Glomerular endothelial cell (primary cell): ENCODE measurements at places on chromosomes 16 and 17.
A peak's percentile ranks its signal among the peaks of the same experiment; 100 is the strongest.

- DNase-seq: no peak
Measured at GRCh38 chr17:79413611-79414010, 197.2 kb downstream of the RBFOX3 start.

DNA sequence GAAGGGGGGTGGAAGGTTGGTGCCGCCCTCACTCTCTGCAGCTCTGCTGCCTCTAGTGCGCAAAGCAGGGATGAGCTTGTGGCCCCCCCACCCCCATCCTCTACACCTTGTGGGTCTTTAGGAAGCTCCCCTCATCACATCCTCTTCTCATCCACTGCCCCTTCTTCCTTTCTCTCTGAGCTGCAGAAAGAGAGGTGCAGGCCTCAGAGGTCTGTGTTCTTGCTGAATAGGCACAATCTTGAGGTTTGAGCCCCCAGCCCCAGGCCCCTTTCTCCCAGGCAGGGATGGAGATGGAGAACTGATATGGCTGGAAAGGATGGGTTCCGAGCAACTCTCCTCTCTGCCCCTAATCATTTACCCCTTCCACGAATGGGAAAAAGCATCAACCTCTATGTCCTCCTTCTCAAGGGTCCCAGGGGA is 2.6 kb downstream of the CACNA1G start:
- no peak for DNase-seq

DNA sequence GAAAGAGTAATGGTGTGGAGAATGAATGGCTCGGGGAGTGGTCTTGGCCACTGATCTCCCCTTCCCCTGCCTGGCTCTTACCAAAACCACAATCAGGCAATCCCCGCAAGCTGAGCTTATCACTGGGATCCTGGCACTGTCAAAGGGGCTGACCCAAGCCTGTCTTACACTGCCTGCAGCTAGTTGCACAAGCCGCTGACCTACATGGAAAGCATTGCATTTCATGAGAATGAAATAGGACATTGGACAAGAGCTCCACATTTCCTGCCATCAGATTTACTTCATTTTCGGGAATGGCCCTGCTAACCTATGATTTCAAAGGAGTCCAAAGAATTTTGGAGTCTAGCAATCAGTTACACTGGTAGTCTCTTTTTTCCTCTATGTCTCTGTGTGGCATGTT is 146.4 kb downstream of the PCTP start:
- DNase-seq: no peak

GRCh38 chr17:38742411-38743308 is 5.5 kb downstream of the PCGF2 start:
- DNase-seq: peak; percentile 75

DNA sequence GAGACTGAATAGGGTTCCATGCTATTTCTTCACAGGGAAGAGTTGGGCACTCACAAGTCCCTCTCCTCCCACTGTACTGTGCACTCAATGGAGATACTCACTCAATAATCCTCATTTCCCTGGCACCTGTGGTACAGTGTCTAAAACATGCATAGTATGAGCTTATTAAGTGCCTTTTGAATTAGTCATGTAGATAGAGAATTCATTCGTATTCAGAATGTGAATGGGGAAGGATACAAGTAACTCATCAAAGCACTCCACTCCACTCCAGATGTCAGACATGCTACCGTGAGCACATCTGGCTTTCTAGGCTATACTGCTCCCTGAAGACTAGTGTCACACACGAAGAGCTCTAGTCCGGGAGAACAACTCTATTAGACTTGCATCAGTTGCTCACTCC is 6.3 kb downstream of the C17orf75 start:
- DNase-seq: no peak

- DNase-seq: no peak
Measured at GRCh38 chr17:73285603-73285908, 23.9 kb upstream of the CPSF4L start.

DNA sequence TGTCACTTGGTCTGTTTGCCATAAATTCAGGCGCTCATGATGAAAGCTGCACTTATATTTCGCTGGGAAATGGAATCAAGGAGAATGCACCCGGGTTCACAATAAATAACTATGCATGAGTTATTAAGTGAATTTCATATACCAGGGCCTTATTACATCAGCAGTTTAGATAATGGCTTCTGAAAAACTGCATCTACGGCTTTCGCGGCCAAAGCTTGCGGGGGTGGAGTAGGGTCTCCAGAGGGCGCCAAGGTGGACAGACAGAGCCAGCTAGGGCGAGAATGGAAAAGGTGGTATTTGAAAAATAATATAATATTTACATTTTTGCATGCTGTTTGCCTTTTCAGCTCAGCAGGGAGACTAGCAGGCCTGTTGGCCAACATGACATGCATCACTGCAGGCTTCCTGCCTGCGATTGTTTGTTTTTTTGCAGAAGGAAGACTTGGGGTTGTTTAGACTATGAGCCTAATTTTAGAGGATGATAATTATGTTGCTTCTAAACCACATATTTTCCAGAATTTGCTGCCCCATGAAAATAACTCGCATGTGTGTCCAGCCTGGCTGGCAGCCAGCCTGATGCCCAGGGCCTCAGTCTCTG is 173.8 kb upstream of the IRX3 start:
- no peak for DNase-seq

DNA sequence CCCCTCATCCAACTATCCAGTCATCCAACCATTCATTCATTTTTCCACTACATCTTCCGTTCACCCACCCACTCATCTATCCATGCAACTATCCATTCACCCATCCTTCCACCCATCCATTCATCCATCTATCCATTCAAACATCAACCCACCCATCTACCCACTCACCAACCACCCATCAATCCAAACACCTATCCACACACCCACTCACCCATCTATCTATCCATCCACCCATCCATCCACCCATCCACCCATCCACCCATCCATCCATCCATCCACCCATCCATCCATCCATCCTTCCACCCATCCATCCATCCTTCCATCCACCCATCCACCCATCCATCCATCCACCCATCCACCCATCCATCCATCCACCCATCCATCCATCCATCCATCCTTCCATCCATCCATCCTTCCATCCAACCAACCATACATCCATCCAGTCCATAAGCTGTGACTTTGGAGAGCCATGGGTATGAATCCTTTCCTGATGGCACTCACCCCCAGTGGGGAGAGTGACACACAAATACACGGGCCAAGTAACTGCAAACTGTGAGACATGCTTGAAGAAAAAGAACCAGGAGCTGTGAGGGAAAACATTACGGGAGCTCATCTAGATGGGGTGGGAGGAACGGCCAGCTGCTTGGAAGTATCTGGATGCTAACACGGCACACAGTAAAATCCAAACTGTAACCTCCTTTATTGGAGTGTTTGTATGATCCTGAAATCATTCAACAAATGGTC is 100.0 kb upstream of the TNRC6C start:
- no peak for DNase-seq

DNA sequence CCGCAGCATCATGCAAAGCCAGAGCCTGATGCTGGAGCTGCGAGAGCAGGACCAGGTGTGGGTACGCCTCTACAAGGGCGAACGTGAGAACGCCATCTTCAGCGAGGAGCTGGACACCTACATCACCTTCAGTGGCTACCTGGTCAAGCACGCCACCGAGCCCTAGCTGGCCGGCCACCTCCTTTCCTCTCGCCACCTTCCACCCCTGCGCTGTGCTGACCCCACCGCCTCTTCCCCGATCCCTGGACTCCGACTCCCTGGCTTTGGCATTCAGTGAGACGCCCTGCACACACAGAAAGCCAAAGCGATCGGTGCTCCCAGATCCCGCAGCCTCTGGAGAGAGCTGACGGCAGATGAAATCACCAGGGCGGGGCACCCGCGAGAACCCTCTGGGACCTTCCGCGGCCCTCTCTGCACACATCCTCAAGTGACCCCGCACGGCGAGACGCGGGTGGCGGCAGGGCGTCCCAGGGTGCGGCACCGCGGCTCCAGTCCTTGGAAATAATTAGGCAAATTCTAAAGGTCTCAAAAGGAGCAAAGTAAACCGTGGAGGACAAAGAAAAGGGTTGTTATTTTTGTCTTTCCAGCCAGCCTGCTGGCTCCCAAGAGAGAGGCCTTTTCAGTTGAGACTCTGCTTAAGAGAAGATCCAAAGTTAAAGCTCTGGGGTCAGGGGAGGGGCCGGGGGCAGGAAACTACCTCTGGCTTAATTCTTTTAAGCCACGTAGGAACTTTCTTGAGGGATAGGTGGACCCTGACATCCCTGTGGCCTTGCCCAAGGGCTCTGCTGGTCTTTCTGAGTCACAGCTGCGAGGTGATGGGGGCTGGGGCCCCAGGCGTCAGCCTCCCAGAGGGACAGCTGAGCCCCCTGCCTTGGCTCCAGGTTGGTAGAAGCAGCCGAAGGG is 24.2 kb downstream of the C1QTNF1 start:
- no peak for DNase-seq

DNA sequence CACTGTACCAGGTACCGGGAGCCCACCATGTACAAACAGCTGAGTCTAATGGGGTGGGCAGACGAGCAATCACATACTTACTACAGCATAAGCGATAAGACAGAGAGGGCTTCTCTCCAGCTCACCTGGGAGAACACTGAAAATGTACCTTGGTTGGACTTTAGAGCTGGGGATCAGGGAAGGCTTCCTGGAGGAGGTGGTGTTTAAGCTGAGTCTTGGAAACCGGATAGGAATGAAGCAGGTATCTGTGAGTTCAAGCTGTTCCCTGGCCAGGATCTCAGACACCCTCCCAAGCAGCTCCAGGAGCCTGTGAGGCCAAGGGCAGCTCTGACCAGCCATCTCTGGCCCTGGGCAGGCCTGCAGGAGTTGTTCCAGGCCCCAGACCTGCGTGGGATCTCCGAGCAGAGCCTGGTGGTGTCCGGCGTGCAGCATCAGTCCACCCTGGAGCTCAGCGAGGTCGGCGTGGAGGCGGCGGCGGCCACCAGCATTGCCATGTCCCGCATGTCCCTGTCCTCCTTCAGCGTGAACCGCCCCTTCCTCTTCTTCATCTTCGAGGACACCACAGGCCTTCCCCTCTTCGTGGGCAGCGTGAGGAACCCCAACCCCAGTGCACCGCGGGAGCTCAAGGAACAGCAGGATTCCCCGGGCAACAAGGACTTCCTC is 8.0 kb upstream of the SERPINF1 start:
- no peak for DNase-seq

DNA sequence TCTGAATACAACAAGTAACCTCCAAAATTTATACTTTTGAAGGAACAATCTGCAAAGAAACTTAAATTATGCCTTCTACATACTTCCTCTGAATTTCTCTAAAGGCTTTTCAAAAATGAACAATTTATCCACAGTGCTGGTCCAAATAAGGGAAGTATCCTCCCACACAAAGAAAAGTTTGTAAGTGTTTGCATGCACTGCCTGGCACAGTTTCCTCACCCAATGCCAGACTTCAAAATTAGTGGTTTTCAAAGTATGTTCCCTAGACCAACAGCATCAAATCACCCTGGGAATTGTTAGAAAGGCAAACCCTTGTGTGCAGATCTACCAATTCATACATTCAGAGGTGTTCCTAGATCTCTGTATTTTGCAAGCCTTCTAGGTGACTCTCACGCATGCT is 82.5 kb downstream of the PCTP start:
- no peak for DNase-seq

- no peak for DNase-seq
Measured at GRCh38 chr17:43363181-43363925, 35.4 kb upstream of the ARL4D start.

DNA sequence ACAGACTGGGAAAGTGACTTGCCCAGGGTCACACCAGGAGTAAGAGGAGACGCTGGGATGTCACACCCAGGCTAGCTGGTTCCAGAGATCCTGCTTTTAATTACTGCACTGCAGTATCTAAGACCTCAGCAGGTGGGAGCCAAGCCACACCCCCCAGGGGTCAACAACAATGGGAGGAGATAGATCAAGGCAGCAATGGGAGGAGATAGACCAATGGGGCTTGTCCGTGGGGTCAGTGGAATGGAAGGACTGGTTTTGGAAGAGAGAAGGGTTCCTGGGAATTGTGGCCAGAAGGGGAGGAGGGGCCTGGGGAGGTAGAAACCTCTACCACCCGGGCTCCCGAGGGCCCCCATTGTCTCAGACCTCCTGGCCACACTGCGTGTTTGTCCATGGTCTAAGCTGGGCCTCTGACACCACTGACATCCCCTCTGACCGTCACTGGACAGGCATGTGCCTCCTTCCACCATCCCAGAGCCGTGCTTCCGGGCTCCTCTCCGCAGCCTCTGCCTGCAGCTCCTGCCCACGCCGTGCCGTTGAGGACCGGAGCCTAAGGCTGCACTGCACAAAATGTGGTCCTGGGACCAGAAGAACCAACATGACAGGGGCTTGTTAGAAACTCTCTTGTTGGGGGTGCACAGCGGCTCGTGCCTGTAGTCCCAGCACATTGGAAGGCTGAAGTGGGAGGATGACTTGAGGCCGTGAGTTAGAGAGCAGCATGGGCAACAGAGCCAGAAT is 69.8 kb upstream of the RPH3AL start:
- no peak for DNase-seq

- DNase-seq: no peak
Measured at GRCh38 chr17:5510771-5511170, 24.4 kb downstream of the MIS12 start.

- no peak for DNase-seq
Measured at GRCh38 chr17:16434662-16435061, 19.3 kb downstream of the TRPV2 start.

DNA sequence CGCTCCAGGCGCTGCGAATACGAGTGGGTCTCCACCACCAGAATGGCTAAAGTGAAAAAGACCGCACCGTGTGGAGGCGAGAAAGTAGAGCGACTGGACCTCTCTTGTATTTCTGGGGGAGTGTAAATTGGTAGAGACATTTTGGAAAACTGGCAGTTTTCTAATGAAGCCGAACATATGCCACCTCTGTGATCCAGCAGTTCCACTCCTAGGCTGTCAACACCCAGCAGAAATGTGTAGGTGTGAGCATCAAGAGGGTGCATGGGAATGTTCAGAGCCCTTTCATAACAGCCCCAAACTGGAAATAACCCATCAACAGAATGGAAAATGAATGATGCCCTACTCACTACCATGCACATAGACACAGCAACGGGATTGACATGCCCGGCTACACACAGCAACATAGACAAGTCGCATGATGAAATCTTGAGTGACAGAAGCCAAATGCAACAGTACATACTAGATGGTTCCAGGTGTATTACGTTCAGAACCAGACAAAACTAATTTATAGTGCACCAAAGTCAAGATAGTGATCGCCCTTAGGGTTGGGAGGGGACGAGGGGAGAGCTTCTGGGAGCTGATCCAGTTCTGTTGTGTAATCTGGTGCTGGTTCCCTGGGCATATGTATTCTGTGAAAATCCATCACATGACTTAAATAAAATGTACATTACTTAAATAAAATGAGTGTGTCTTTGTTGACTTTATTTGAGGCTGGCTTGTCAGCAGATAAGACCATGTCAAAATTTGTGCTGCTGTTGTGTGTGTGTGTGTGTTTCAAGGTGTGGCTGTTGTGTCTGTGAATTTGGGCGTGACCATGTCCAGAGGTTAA is 877 bp upstream of the BCL7C start:
- DNase-seq: no peak
